Stimulated activated CD4-positive, alpha-beta T cell treated with anti-CD3 and anti-CD28 coated beads, Interleukin-4, amount 100 ng/mL, for 48 hours (primary cell): ENCODE measurements at places on chromosomes 7 and 10.

DNA sequence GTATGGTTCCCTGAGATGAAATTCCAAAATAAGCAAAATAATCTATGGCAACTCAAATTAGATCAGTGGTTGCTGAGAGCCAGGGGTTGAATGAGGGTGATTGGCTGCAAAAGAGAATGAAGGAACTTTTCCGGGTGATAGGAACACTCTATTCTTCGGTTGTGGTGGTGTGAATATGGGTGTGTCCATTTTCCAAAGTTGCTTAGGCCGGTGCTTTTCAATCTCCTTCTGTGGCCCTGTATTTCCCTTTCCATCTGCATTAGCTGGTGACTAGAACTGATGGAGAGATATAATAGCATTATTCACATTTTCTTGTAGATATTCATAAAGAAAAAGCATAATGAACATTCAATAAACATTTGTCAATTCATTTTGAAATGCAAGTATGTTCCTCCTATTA is 382.9 kb downstream of the TFEC start:
- DNase-seq, result no peak

- DNase-seq, result no peak
These were observed 301.7 kb downstream of the CSTF2T start for GRCh38 chr10:51397695-51398094.

GRCh38 chr10:11856678-11857077 is 33.5 kb downstream of the PROSER2 start:
- DNase-seq, result no peak

DNA sequence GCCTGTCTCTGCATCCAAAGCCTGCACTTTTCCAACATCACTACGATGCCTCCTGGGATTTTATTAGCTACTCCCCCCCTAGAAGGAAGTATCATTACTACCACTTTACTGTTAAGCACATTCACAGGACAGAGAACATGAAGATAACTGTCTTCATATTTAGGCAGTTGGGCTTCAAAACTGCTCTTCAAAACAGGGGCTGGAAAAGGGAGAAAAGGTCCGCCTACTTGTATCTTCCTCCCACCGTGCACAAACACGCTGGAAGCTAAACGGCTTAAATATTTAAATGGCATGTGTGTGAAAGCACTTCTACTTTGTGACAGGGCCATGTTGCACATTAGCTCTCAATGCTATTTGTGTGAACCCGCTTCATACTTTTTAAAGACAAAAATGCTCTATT is 999 bp downstream of the ITIH5 start:
- no peak for DNase-seq

DNA sequence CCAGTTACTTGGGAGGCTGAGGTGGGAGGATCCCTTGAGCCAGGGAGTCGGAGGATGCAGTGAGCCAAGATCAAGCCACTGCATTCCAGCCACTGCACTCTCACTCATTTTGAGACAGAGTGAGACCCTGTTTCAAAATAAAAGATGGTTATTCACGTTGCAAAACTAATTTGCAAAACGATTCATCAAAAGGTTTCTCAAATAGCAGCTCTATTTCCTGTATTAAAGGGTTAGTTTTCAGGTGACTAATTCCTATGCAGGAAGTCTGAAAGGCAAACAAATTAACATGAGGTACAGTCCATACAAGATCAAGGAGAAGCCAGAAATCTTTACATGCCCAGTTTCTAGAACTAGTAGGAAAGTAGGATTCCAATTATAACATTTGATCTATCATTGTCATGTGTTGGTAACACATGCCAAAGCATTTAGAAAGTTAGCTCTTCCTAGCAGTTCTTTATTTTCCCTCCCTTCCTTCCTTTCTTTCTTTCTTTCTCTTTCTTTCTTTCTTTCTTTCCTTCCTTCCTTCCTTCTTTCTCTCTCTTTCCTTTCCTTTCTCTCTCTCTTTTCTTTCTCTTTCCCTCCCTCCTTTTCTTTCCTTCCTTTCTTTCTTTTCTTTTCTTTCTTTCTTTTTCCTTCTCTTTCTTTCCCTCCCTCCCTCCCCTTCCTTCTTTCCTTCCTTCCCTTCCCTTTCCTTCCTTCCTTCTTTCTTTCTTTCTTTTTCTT is 49.3 kb downstream of the DENND2A start:
- no peak for DNase-seq

DNA sequence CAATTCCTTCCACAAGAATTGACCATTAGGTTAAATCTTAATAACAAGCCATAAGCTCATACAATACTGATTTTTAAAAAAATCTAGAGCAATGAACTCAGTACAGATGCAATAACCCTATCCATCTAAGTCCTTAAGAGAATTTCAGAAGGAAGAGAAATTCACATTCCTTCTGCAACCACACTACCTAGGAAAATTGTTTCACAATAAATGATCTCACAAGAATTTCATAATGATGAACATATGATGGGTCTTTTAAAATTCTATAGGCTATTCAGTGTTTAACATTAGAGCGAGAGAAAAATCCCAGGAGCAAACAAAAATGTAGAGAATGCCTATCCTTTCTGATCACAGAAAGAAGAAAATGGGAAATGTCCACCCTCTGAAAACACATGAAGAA is 70.0 kb upstream of the MAGI2 start:
- DNase-seq, result no peak

DNA sequence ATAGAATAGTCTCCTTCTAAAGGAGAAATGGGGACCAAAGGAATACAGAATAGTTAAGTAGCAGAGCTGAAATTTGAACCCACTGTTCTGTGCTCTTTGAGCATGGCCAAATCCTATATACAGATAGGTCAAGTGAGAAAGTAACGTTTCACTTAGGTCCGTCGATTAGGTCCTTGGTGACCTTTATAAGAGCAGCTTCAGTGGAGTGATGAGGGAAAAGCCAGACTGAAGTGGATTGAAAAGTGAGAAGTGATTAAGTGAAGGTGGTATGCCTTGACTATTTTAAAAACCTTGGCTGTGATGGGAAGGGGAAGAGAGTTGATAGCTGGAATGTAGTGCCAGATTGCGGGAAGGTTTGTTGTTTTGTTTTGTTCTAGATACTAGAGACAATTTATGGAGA is 10.6 kb upstream of the LSMEM1 start:
- no peak for DNase-seq

DNA sequence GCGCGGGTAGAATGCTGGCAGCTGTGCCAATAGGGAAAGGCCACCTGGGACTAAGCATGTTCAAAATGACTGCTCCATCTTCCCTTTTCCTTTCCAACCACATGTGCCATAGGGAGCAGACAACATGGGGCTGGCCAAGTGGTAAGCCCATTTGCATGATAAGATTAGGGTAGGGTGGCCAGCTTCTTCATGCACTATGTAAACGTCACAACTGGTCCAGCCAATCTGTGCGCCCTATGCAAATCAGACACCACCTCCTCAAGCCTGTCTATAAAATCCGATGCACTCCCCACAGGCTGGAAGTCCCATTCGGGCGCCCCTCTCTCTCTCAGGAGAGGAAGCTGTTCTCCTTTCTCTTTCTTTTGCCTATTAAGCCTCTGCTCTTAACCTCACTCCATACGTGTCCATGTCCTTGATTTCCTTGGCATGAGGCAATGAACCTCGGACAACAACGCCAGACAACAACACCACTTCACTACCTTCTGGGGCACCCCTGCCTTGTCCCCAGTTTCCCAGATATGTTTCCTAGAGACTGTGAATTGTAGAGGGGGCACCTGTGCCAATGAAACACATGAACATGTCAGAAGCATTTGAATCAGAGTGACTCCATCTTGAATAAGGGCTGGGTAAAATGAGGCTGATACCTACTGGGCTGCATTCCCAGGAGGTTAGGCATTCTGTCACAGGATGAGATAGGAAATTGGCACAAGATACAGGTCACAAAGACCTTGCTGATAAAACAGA is 19.1 kb upstream of the EXOC6 start:
- no peak for DNase-seq

- peak; percentile 6 for DNase-seq
These were observed 304.6 kb downstream of the PRPF18 start for GRCh38 chr10:13891128-13892000.

GRCh38 chr7:138164804-138165203 is 88.5 kb downstream of the AKR1D1 start:
- DNase-seq, result no peak

DNA sequence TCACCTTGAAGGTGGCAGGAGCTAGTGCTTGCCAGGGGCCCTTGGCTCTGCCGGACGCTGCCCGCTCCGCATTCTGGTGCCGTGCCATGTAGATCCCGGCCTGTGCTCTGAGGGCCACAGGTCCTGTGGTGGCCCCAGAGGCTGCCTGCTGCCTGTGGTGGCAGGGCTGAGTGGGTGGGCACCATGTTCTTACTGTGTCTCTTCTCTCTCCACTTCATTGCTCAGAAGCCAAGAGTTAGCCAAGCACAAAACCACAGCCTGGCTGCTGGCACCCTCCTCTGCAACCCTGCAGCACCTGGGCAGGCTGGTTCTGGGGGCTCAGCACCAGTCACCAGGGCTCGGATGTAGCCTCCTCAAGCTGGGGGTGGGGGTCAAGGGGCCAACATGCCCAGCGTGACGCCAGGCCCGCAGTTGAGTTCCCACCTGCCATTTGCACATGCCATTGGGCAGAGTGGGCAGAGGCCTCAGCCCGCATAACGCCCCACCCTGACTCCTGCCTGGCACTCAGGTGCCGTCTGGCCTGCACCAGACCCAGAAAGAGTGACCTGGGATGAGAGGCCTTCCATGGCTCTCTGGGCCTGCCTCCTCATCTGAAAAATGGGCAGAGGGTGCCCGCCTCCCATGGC is 16.3 kb downstream of the ZMIZ1 start:
- no peak for DNase-seq

- no peak for DNase-seq
These were observed 191.1 kb upstream of the TCF7L2 start for GRCh38 chr10:112758961-112759360.

DNA sequence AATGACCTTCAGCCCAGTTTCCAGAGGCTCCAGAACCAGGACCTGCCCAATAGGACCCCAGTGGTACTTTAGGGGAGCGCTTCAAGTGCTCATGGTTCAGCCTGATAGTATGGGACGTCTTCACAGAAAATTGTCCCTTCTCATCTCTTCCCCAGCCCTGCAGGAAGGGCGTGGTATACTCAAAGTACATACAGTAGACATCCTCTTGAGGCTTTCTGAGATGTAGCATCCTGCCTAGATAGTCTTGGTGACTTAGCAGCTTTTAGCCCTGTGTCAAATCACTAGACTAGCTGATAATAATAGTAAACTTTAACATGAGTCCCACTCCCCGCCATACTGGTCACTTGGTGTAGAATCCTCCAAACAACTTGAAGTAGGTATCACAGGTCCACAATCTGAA is 193.2 kb downstream of the CYP26A1 start:
- no peak for DNase-seq

GRCh38 chr7:45869426-45869825 is 3.5 kb downstream of the CCDC201 start:
- DNase-seq, result no peak

- DNase-seq, result no peak
These were observed 79.2 kb downstream of the CCDC3 start for GRCh38 chr10:12922117-12922900.

GRCh38 chr7:139117599-139118233 is 8.2 kb upstream of the ZC3HAV1 start:
- no peak for DNase-seq

GRCh38 chr10:101573885-101574753 is 13.9 kb downstream of the POLL start:
- DNase-seq, result no peak

GRCh38 chr7:50587737-50588136 is 22.5 kb upstream of the DDC start:
- DNase-seq, result no peak

- no peak for DNase-seq
These were observed 106.7 kb upstream of the INSYN2A start for GRCh38 chr10:127303105-127303504.

DNA sequence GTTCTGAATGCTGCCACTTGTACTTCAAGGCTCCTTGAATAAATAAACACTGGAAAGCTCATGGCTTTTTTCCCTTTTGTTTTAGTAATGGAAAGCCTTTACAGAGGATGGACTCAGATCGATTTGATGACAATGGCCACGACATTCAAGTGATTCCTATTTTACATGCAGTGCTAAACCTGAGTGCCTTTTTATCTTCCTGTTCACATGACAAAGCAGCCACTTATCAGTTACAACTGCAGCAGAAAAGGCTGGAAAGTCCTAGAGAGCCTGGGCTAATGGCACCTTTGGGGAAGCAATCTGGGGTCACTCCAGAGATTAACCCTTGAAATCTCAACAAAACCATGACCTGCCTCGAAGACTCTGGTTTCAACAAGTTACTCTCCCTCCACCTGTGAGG is 249.0 kb upstream of the AUTS2 start:
- DNase-seq, result no peak

DNA sequence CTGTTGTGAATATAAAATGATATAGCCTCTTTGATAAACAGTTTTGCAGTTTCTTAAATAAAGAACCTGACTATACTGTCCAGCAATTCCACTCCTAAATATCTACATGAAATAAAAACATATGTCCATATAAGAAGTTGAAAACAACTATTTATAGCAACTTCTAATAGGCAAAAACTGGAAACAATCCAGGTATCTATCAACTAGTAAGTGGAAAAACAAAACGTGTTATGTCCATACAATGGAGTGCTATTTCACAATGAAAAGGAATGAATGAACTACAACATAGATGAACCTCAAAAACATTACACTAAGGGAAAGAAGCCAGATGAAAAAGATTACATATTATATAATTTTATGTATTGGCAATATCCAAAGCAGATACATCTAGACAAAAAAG is 268.9 kb downstream of the CSTF2T start:
- no peak for DNase-seq

DNA sequence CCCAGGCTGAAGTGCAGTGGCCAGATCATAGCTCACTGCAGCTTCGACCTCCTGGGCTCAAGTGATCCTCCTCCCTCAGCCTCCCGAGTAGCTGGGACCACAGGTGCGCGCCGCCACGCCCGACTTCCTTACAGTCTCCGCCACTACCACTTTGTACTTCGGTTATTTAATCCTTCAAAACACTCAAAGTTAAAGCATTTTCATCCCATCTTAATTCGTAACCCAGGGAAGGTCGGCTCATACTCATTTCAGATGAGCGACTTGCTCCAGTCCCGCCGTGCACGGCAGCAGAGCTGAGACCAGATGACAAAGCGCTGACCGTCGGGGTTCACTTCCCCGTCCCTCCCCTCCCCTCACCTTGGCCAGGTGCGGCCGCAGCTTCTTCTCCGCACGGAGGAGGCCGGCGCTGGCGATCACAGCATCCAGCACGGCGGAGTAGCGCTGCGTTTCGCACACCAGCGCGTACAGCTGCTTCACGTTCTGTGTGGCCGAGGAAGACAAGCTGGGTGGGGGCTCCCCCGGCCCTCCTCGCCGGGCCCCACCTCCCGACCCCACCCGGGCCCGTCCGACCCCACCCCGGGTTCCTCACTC is 457 bp downstream of the NSUN5 start:
- no peak for DNase-seq

GRCh38 chr7:2602406-2603043 is 29.3 kb upstream of the TTYH3 start:
- DNase-seq, result no peak

GRCh38 chr10:66747451-66747850 is 178.4 kb upstream of the LRRTM3 start:
- no peak for DNase-seq

DNA sequence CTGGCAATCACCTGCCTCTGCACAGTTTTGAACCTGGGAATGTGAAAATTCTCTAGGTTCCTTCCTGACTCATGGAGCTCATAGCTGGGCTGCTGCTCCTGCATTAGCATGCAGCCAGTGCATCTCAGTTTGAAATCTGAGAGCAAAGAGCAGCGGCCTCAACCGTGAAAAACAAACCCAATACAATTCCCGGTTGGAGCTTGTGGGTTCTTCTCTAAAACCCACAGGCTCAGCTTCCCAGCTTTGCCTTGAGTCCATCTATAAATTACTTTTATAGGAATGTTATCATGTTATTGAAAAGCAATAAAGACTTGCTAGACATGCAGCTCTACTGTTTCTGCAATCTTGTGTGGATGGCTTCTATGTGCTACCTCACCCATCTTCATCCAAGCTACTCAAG is 191.7 kb downstream of the CXCL12 start:
- DNase-seq, result no peak
